ENCODE measurements at places on chromosomes 2 and 18.

GRCh38 chr2:159009940-159010339 lies 41.5 kb downstream of the TANC1 start:
- DNase-seq: no peak

- DNase-seq: no peak
These were observed 273.8 kb downstream of the TRIB2 start for GRCh38 chr2:12990523-12990922.

GRCh38 chr18:41853280-41853679 lies 101.8 kb upstream of the PIK3C3 start:
- no peak for DNase-seq

DNA sequence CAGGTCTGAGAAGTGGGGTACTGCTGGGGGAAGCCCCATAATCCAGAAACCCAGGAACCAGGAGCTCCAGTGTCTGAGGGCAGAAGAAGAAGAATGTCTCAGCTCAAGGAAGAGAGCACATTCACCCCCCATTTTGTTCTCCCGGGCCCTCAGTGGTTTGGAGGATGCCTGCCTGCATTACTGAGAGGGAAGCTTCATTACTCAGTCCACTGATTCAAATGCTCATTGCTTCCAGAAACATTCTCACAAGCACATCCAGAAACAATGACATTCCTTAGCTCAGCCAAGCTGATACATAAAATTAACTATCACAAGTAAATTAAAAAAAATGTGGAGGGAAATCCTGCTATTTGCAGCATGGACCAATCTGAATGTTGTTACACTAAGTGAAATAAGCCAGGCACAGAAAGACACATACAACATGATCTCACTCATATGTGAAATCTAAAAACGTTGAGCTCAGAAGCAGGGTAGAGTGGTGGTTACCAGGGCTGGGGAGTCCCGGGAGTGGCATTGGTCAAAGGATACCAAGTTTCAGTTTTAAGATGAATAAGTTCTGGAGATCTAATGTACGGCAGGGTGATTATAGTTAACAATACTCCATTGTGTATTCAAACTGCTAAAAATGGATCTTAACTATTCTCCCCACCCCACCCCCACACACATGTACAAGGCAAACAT lies 459.3 kb downstream of the GALR1 start:
- no peak for DNase-seq

DNA sequence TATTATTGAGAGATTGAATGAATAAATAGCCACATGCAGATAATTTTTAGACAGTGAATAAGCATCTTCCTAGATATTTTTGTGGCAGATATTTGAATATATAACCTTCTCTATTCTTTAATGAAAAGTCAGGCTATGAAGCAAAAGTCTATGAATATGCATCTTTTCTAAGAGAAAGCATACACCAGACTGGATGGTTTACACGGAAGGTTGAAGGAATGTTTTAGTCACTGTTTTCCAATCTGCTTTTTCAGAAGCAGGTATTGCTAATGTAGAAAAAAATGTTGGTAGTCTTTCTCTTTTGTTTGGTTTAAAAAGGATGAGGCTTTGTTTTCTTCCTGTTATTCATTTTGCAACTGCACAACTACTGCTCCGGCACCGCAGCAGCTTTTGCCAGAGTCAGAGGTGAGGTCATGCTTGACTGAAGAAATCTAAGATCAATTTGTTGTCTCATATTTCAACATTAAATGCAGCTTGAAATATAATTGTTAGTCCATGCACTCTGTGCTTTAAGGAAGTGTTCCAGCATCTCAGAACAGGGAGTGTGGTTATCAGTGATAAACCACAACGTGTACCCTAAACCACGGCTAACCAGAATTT lies 1540.8 kb upstream of the PIK3C3 start:
- DNase-seq: no peak

DNA sequence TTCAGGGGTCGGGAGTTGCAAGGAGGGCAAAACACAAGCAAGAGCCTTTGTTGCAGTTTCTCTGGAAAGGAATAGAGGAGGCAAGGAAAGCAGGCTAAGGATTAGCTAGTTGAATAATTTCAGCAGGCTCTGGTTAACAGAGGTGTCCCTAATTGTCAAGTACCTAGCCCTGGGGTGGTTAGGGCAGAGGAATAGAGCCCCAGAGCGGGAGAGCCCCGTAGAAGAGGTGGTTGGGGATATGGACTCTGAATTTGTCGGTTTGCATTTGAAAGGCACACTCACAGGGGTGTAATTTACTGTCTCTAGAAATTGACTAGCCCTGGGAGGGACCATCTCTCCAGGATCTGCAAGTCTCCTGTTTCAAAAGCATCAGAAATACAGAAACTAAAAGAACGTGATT lies 1030.2 kb downstream of the TMEM182 start:
- no peak for DNase-seq

DNA sequence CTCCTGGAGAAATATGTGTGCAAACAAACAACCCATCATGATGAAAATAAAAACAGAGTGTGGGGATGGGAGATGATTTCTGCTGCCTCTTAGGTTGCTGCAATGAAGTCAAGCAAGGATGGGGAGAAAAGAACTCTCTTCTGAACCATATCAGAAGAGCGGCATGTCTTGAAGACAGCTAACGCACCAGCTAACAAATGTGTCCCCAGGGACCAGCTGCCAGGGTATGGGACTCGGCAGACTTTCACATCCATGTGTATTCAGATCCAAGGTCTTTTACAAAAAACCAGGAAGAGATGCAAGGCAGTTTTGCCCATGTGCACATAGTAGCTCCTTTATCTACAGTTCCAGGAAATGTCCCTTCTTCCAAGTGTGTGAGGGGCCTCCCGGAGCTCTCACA lies 125.4 kb downstream of the CLIP4 start:
- no peak for DNase-seq

DNA sequence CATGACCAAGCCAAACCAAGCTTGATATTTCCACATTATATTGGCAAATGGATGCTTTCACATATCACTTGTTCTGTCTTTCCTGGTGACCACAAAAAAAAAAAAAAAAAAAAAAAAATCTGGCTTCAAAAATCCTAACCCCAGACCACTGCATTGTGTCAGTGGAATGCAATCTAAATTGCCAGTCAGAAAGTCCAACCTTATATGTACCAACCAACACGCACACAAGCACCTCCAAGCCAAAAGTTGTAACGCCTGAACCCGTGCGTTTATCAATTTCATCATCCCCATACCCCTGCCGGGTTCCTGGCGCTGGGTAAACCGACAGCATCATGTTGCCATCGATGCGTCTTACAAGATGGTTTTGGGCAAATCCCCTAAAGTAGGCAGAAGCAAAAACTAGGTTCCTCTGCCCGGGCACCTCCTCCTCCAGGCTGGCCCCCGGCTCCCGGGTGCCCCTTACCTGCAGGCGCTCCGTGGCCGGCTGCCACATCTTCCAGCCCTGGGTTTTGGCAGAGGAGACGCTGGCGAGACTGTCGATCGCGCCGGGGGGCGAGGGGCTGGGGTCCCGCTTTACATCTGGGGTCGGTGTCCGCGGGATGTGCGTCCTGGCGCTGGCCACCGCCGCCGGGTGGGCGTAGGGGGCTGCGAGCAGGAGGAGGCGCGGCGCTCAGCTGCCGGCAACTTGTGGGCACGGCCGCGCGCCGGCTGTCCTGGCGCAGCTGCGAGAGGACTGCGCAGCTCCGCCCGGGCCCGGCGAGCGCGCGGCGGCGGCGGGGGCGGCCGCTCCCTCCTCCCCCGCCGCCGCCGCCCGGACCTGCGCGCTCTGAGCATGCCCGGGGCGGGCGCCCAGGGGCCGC lies at the start of gene PID1:
Gene PID1 (minus strand): TSS at position 737 of the 860 bp plus-strand sequence. CDS start 244 bp downstream, at position 493.
- no peak for DNase-seq

DNA sequence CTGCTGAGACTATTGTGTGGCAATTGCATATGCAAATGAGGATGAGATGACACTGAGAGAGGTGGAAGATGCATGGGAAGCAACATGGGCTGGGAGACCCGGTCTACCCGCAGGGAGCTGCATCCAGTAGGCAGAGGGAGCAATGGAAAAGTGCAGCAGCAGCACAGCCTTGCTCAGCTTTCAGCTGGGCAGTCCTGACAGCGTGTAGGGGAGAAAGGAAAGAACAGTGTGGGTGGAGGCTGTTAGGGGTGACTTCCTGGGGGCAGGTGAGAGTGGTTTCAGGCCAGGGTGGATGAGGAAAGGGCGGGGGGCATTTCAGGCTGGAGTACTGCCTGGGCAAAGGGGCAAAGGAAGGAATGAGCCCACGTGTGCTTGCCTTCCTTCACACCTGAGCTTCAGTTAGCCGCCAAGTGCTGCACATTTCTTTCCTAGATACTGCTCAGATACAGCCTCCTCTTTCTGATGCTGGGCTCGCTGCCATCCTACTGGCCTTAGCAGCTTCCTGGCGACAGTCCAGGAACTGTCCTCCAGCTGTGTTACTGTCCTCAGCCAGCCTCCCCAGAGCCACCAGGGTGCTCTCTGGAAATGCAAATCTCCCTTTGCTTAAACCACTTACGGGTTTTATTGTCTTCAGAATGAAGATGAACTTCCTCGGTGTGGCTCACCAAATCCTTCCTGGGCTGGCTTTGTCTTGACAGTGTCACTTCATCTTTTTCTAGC lies 276.3 kb downstream of the TSN start:
- no peak for DNase-seq

GRCh38 chr18:52451256-52451655 lies 111.3 kb downstream of the DCC start:
- DNase-seq: no peak

- no peak for DNase-seq
These were observed 99.9 kb downstream of the PXDN start for GRCh38 chr2:1644427-1644826.

- DNase-seq: no peak
These were observed 950.6 kb upstream of the LRATD1 start for GRCh38 chr2:13681936-13682335.

DNA sequence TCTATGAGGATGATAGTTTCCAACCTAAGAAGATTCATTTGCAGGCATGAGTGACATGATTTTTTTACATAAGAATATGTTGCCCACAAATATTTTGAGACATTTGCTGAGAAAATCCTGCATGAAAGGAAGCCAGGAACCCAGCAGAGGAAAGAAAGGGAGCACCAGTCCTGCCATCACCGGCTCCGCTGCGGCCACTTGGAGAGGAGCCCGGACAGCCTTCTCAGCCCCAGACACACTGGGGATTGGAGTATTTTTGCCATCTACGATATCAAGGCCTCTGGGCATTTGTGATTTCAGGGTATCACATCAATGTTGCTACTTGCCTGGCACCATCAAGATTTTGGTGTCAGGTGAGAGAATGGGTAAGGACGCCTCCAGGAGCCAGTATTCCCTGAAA lies 228.3 kb downstream of the PTGR3 start:
- DNase-seq: no peak

DNA sequence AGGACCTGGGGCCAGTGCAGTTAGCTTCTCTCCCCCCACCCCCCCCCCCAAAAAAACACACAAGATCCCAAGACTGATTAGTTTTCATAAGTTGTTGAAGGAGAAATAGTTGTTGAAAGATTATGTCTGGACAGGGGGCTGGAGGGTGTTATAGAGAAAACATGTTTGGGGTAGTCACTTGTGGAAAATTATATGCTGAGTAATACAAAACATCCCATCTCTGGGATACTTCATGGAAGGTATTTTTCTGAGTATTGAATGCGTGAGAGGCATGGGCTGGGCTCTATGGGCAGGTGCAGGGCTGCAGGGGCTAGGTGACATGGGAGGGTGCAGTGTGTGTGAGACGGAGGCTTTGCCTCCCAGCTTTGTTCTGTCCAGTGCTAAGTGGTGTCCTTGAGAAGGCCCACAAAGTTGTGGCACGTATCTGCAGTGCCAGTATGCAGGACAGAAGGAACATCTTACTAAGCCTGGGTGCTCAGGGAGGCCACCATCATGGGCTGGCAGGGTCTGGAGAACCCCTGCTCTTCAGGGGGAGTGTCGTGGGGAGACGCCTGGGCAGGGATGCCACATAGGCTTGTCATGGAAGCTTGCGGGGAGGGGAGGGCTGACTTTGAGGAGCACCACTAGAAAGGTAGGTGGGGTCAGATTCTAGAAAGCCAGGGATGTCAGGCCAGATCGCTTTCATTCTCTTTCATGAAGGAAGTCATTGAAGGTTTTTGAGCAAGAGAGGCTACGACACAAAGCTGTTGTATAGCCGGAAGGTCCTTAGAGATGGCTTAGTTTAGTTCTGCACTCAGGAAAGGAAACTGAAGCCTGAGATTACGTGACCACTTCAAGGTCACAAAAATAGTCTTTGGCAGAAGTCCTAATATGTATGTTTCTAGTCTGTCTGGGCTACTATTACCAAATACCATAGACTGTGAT lies 232.0 kb downstream of the LDLRAD4 start:
- DNase-seq: no peak

DNA sequence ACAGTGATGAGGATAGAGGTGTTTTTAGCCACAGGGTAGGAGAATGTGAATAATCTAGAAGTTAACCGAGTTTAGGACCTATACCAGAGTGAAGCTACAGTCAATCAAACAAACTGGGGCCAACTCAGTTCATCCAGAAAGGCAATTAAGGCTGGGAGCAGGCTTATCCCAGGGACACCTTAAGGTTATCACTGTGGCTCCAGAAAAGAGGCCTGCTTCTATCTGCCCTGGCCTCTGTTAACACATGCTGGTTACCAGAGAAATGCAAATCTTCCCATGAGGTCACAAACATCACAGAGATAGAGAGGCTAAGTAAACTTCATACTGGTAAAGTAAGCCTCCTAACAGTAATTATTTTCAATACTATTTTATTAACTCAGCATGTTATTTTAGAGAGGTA lies 93.2 kb upstream of the GRB14 start:
- DNase-seq: no peak

- DNase-seq: no peak
These were observed 483.5 kb upstream of the SLC8A1 start for GRCh38 chr2:40935349-40935748.

DNA sequence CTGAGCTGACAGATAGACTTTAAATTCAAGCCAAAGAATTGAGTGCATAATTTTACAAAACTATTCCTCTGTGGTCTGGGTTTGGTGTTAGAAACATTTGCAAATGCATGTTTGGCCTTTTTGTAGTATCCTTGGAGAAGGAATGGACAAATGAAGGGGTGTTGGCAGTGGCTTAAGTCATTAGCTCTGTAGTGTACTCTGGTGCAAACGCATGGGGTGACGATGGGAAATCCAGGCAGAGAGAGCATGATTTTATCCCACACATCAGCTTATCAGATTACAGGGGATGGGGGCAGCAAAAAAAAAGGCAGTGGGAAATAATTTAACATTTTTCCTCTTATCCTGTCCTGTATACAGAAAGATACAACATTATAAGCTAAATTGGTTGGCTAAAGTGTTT lies 320.6 kb downstream of the ZNF516 start:
- no peak for DNase-seq
